ENCODE measurements at places on chromosomes 16 and 17. TPM values are rescaled to one million over a fixed set of nuclear protein-coding genes. Genes with fewer than 3 reads are reported as not detected.

DNA sequence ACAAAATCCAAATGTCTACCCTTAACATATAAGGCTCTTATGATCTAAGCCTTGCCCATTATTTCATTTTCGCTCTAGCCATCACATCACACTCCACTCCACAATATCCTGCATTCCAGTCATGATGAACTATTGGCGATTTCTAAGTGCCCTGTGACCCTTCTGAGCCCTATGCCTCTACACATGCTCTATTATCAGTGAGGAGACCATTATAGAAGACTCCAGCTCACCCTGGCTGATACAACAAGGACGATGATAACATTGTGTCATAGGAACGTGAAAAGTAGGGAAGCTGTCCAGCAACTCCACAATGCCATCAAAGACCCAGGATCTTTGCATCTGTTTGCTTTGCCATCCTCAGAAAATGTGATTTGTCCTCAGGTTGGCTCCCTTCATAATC lies 29.6 kb upstream of the GNAO1 start:
- H3K27me3 ChIP-seq, result no peaks in the 10 kb centered on the region
- no peaks in the 10 kb centered on the region for H3K36me3 ChIP-seq
- H3K27ac ChIP-seq, result no peak overlapping the region
- no peaks in the 10 kb centered on the region for H3K4me1 ChIP-seq
- H3K4me3 ChIP-seq, result no peak overlapping the region

DNA sequence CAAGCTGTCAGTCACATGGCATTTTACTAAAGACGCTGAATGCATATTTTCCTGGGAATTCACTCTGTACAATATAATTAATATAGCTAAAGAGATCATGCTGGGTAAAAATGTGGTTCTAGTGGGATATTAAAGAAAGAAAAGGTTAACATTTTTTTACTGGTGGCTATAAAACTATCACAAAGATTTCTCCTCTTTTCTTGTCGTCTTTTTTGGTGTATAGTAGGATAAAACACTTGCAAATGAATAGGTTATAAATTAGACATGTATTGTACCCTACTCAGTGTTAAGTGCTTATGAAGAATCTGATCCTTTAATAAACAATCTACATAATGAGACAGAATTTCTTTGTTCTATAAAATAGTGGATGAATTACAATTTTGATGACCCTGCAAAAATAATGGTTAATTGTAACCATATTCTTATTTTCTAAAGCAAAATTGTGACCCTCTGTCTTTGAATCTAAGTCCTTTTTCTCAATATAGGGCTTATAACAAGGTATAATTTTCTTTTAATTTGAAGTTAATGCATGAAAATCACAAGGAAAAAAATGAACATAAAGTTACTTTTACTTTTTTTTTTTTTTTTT lies 1540.4 kb upstream of the GOT2 start:
- peaks cover 7% of the 10 kb centered on the region for H3K27me3 ChIP-seq
- H3K36me3 ChIP-seq, result no peaks in the 10 kb centered on the region
- no peak overlapping the region for H3K27ac ChIP-seq
- no peak for DNase-seq
- no peak overlapping the region for H3K4me3 ChIP-seq

- peaks cover 66% of the 10 kb centered on the region for H3K4me1 ChIP-seq
- H3K4me3 ChIP-seq, result peak within 1 kb of the TSS; percentile 81
- DNase-seq, result peak; percentile 77
- no peaks in the 10 kb centered on the region for H3K36me3 ChIP-seq
- no peaks in the 10 kb centered on the region for H3K27me3 ChIP-seq
Observed at GRCh38 chr17:4498461-4499397, at the start of gene SPNS2. TSS of gene SPNS2 (plus strand) at chr17:4498881. CDS start at chr17:4499048, 167 bp downstream.

- no peaks in the 10 kb centered on the region for H3K4me1 ChIP-seq
- no peak overlapping the region for H3K4me3 ChIP-seq
- no peaks in the 10 kb centered on the region for H3K36me3 ChIP-seq
- DNase-seq, result no peak
Observed at GRCh38 chr17:49525831-49526741, 31.0 kb downstream of the NGFR start.

GRCh38 chr17:60947543-60947942 lies 269.9 kb downstream of the BCAS3 start:
- H3K4me3 ChIP-seq, result no peak overlapping the region
- no peaks in the 10 kb centered on the region for H3K4me1 ChIP-seq
- no peaks in the 10 kb centered on the region for H3K36me3 ChIP-seq

GRCh38 chr17:12296209-12296625 lies 275.5 kb downstream of the MAP2K4 start:
- 0 out of 2 replicates have a peak, but pooled peaks cover 6% of the 10 kb centered on the region for H3K27me3 ChIP-seq
- no peak overlapping the region for H3K4me3 ChIP-seq
- DNase-seq, result no peak
- H3K27ac ChIP-seq, result no peak overlapping the region
- no peaks in the 10 kb centered on the region for H3K4me1 ChIP-seq

DNA sequence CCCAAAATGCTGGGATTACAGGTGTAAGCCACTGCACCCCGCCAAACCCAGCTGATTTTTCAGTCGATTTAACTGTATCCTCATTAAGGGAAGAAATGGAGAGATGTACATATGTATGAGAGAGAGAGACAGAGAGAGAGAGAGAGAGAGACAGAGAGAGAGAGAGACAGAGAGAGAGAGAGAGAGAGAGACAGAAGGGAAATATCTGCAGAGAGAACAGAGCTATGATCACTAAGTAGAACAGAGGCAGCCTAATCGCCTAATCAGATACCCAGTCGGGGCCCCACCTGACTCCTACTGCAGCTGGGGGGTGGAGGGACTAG lies 70.0 kb downstream of the RBBP6 start:
- H3K27me3 ChIP-seq, result 0 out of 2 replicates have a peak, but pooled peaks cover 5% of the 10 kb centered on the region
- H3K4me1 ChIP-seq, result no peaks in the 10 kb centered on the region
- DNase-seq, result no peak
- no peaks in the 10 kb centered on the region for H3K36me3 ChIP-seq

DNA sequence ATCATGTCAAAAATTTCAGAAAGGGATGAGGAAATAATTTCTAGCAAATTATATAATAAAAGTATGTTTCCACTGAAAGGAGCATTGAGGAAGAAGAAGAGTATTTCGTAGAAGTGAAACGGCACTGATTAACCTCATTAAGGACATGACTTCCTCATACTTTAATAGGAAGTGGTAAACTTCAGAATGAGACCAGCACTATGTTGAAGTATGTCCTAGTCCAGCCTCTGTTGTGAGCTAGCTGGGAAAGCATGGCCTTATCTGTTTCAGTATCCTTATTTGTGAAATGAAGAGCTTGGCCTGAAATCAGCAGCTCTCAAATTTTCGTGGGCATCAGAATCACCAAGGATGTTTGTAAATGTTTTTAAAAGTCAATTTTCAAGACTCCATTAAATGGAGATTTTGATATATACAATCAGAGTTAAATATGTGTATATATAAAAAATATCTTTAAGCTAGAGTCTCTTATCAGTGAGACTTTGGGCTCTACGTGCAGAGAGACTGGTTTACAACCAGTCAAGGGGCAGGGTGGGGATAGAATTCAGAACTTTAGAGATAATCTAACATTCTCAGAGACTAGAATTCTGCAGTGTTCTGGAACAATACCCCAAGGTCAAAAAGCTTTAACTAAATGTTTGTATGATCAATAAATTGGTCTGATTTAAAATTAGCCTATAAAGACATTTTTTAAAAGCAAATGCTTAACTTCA lies 365.4 kb downstream of the CDH13 start:
- H3K27me3 ChIP-seq, result no peaks in the 10 kb centered on the region
- H3K27ac ChIP-seq, result no peak overlapping the region
- DNase-seq, result no peak
- no peak overlapping the region for H3K4me3 ChIP-seq

- no peaks in the 10 kb centered on the region for H3K27me3 ChIP-seq
- no peaks in the 10 kb centered on the region for H3K4me1 ChIP-seq
- H3K4me3 ChIP-seq, result no peak overlapping the region
- H3K27ac ChIP-seq, result no peak overlapping the region
- H3K36me3 ChIP-seq, result no peaks in the 10 kb centered on the region
Observed at GRCh38 chr17:13476720-13477119, 125.0 kb downstream of the HS3ST3A1 start.

DNA sequence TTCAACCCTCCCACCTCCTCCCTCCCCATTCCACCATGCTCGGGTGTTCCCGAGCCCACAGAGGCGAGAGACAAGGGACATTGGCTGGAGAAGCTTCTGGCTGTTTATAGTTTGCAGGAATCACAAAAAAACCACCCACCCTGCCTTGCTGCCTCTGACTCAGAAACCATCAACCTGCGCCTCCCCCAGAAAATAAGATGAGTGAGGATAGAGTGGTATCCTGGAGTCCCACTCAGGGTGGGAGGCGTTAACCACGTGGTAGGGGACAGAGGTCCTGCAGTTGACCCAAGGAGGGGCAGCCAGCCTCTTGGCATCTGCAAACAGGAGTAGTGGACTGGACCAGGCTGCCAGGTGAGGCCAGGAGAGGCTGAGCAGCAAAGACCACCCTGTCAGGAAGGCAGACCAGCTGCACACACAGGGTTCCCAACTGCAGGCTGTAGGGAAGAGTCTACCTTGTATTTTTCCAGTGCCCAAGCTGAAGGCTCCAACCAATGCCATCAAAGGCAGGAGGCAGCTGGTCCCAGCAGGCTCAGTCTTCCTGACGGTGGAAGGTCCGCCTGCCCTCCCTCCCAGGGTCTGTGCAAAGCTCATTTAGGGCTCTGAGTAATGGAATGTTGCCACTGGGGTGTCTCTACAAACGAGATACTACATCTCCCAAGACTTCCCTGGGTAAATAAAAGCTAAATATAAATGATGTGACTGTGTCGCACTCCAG lies 201.5 kb upstream of the TNRC6C start:
- no peaks in the 10 kb centered on the region for H3K4me1 ChIP-seq
- no peaks in the 10 kb centered on the region for H3K36me3 ChIP-seq
- no peak for DNase-seq
- peaks cover 75% of the 10 kb centered on the region for H3K27me3 ChIP-seq
- H3K4me3 ChIP-seq, result no peak overlapping the region
- H3K27ac ChIP-seq, result no peak overlapping the region

- DNase-seq, result no peak
- no peaks in the 10 kb centered on the region for H3K4me1 ChIP-seq
- H3K27me3 ChIP-seq, result no peaks in the 10 kb centered on the region
- H3K27ac ChIP-seq, result no peak overlapping the region
- H3K4me3 ChIP-seq, result no peak overlapping the region
- no peaks in the 10 kb centered on the region for H3K36me3 ChIP-seq
Observed at GRCh38 chr17:80920441-80920840, 71.2 kb upstream of the CHMP6 start.

DNA sequence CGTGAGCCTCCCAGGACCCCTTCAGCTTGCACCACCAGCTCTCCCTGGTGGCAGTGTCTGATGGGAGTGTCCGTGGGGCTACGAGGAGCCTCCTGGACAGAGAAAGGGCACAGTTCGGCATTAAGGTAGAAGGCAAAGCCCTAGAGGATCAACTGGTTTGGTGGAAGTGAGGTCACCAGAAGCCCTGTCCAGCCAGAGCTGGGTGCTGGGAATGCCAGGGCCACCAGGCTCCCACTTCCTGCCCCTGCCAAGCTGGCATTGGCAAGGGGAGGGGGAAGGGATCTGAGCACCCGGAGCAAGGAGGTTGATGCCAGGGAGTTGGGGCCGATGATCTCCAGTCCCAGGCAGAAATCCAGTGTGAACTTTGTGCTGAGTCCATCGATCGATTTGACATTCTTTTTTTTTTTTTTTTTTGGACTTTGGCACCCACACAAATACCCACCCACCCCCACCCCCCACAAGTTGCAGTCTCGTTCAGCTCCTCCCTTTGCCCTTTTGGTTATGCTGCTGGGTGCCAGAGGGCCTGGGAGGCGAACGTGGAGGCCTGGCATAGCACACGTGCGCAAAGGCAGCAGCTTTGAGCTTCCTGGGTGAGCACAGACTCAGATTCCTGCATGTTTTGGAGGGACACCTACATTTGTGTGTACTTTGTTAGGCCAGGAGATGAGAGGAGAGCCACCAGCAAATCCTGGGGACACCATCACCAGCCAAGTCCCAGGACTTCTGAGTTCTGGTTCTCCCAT lies 2.1 kb downstream of the NHERF1 start:
- peaks cover 32% of the 10 kb centered on the region for H3K4me1 ChIP-seq
- peaks cover 5% of the 10 kb centered on the region for H3K36me3 ChIP-seq
- peak; percentile 70 for DNase-seq
- H3K4me3 ChIP-seq, result peak overlapping the region; percentile 99

The TMEM114 gene
- total RNA-seq, result not detected

The CCDC200 gene
- total RNA-seq, result not detected

The AP2B1 gene
- 153 TPM for total RNA-seq

The RNF157 gene
- total RNA-seq, result 5.7 TPM

The KRT33A gene
- total RNA-seq, result not detected

The SNN gene
- total RNA-seq, result 12.6 TPM

The SLFN12L gene
- not detected for total RNA-seq

The GLP2R gene
- 3.9 TPM for total RNA-seq

The SLC6A2 gene
- 0.50 TPM for total RNA-seq

The CLEC18A gene
- total RNA-seq, result 1.3 TPM

The ITGAD gene
- total RNA-seq, result not detected

The C16orf54 gene
- not detected for total RNA-seq
